ENCODE measurements at places on chromosomes 6 and 20.

DNA sequence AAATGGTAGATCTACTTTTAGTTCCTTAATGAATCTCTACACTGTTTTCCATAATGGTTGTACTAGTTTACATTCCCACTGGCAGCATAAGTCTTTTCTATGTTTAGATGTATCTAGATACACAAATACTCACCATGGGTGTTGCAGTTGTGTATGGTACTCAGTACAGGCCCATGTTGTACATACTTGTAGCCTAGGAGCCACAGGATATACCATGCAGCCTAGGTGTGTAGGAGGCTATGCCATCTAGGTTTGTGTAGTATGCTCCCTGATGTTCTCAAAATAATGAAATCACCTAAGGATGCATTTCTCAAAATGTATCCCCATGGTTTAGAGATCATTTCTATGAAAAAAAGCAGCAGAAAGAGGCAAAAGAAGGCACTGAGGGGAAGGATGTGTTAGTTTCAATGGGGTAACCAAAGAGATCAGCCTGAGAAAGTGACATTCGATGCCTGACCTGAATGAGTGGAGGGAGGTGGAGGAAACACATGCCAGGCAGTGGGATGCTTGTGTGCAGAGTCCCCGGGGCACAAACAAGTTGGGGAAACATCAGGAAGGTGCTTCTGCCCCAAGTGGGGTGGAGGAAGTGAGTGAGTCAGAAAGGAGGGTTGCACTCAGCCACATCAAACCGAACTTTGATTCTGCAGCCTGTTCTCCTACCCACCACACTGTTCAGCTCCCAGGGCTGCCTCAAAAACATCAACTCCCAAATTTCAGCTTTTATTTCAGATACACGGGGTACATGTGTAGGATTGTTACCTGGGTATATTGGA is 191.2 kb downstream of the ZNF217 start:
- DNase-seq: no peak

GRCh38 chr6:134425513-134425912 is 107.6 kb upstream of the SGK1 start:
- peak; percentile 21 for DNase-seq

DNA sequence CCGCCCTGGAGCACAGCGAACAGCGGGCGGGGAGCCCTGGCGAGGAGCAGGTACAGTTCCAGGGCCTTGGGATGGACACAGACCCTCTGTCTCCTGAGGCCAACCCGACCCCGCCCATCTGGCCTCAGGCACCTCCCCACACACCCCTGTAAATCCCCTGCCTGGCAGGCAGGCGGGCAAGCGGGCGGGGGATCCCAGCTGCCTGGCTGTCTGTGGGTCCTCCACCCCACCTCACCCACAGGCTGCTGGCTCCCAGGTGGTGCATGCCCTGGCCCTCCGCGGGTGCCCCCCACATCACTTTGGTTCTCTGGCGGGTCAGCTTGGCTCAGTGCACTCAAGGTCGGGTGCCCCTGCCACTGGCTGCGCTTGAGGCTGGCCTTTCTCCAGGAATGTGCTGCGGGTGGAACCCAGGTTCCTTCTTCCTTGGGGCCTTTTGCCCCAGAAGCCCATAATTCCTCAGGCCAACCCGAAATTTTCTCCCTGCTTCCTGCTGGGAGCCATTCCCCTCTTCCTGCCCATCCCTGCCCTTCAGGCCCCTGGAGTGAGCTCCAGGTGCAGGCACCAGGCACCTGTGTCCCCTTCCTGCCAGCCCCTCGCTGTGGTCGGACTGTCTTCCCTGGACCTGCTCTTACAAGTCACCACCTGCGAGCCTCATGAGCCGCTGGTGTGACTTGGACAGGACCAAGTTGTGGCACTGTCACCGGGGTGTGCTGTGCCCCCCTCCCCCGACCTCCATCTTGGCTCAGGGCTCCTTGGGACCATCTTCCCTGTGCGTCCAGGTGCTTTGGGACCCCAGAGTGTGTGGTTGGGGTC is 5.3 kb upstream of the TNFRSF6B start:
- no peak for DNase-seq

DNA sequence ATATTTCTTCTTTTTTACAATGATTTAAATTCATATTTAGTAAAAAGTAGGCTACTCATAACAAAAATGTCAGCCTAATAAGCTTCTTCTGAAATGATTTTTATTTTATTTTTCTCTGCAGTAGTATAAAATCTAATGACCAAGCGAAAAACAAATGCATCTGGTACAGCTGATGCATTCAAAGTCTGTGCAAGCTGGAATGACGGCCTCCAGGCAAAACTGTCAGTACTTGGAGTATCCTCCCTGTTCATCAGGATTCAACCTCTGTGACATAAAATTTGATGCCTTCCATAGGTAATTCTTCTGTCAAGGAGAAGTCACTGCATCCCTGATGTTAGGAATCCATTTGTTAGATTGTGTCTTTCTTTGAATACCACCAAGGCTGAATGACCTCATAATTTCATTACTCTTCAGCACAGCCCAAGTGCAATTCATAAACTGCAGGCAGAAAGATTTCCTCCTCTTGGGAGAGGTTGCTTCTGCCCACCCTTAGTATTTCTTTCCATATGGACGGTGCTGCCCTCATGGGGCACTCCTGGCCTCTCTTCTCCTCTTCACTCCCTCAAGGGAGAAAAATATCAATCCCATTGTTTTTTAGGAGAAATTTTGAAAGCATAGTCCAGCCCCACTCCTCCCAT is 146.4 kb upstream of the STXBP5 start:
- no peak for DNase-seq

- no peak for DNase-seq
These were observed 301 bp downstream of the PPP1R3D start for GRCh38 chr20:59939879-59940128.

DNA sequence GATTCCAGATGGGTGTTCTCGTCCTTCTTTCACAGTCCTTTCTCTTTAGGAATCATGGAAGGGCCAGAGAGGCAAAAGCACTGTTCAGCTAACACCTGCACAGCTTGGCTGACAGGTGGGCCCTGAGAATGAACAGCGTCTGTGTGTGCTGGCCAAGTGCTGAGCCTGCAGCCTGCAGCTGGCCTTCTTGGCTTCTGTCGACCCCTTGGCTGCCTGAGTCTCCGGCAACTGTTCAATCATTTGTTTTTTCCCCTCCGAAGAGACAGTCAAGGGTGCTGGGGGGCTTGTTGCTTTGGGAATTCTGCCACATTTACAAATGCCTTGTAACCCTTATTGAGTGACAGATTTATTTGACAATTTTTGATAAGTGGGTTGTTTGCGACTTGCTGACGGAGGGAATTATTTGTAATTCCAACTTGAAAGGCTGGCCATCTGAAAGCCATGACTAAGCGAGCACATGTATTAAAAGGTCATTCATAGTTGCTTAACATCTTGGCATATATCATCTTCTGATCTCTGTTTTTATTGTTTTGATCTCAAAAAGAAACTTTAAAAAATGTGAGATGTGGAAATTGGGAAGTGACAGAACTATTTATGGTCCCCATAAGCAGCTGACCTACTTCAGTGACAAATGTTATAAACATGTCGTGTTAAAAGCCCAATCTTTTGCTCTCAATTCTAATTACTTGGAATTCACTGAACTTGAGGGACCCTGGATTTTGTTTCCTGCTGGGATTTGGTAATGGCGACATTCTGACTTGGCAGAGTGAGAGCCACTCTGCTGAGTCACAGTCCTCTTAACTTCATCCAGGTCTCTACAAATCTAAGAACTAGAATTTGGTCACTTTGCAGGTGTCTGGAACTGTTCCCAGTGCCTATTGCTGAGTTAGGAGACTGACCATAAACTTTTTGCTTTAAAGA is 41.9 kb upstream of the FERMT1 start:
- DNase-seq: no peak

DNA sequence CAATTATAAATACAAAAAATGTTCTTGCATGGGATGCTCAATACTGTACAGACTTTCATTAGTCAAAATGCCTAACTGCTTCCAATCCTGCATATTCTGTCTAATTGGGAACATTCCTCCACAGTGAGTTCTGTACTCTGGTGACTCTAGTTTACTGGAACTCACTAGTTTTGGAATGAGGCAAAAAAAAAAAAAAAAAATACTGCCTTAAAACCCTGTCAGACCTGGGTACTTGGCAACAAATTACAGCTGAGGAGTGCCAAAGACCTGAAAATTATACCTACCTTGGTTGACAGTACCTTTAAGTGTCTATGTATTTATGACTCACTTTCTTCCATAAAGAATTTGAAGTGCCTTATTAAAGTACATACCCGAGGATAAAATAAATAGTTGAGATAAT is 276.7 kb downstream of the FARS2 start:
- peak; percentile 16 for DNase-seq
